ENCODE measurements at places on chromosomes 5 and 9.

DNA sequence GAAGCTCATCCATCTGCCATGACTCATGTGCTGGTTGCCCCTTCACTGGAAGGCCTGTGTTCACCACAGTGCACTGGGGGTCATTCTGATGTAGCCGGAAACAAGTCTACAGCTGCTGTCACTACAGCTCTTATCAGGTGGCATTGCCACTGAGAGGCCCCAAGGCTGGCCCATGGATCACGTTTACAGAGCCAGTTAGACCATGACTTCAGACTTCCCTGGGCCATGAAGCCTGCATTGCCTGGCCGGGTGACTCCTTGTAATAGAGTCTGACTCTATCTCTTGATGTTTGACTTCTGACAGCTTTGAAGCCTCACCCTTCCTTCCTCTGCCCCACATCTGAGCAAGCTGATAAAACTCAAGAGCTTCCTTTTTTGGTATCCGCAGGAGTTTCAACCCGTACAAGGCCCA is 473.5 kb upstream of the DAP start:
- no peak for DNase-seq

GRCh38 chr9:127637322-127637847 is 25.3 kb downstream of the STXBP1 start:
- no peak for DNase-seq

DNA sequence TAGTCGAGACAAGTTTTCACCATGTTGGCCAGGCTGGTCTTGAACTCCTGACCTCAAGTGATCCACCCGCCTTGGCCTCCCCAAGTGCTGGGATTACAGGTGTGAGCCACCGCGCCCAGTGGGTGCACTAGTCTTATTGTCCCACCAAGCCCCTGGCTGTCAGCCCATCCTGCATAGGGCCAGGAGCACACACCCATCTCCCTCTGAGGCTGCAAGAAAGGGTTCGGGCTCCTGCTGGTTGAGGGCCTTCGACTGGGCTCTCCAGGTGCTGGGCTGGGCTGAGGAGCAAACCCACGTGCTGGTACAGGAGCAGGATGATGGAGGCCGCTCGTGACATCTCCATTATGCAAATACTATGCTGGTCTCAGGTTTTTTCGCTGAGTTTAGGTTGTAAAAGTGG is 25.1 kb upstream of the RNF130 start:
- DNase-seq, result no peak

DNA sequence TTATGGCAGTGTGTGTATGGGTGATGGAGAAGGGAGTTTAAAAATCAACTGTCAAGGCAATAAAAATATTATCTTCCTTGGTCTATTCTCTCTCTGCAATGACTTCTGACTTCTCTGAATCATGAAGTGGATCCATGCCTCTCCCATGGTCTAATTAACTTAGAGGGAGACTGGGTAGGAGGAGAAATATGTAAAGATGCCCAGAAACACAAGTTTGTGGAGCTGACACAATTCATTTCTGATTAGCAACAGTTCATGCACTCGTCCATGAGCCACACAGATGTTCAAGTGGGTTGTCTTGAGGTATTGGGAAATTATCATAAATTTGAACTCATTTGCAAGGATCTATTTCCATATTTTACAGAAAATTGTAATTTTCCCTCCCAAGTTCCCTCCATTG is 38.1 kb downstream of the INSYN2B start:
- no peak for DNase-seq

DNA sequence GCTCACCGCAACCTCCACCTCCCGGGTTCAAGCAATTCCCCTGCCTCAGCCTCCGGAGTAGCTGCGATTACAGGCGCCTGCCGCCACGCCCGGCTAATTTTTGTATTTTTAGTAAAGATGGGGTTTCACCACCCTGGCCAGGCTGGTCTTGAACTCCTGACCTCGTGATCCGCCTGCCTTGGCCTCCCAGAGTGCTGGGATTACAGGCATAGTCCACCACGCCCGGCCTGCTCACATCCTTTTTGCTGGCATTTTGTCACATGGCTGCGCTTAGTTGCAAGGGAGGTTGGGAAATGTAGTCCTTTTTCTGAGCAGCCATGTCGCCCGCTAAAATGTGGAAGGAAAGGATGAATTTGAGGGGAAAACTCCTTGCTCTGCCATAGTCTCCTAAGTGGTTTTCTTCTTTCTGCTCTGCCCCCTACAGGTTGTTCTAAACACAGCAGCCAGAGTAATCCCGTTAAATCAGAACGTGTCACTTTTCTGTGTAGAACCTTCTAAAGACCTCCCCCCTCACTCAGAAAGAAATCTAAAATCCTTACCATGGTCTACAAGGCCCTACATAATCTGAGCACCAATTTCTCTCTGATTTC is 57.8 kb upstream of the HSPA9 start:
- DNase-seq, result peak; percentile 95

DNA sequence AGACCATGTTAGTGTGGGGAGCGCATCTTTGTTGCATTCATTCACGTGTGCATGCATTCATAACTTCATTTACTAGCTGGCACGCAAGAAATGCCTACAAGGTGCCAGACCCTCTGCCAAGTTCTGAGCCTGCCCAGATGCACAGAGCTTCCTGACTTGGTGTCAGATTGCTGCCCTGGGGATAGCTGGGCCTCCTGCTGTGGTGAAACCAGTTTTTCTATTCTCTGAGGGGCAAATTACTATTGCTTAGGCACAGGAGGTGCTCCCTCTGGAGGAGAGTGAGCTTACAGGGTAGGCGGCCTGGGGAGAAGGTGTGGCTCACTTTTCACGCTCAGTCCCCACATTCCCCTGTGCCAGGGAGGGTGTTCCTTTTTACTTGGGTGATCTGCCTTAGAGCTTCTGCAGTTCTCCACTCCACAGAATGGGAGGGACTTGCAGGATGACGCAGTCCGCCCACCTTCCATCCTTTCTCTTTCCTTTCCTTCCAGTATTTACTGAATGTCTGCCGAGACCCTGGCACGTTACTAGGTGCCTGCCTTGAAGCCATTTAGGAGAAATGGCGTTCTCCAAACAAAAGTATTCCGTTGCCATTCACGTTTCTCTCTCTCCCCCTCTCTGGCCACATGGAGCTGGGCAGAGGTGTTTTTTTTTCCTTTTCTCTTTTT is 27.9 kb upstream of the CTNNA1 start:
- DNase-seq, result peak; percentile 84

- no peak for DNase-seq
Measured at GRCh38 chr5:97764700-97765099, 581.7 kb upstream of the RIOK2 start.

GRCh38 chr5:81626524-81626923 is 124.4 kb downstream of the SSBP2 start:
- DNase-seq, result no peak

DNA sequence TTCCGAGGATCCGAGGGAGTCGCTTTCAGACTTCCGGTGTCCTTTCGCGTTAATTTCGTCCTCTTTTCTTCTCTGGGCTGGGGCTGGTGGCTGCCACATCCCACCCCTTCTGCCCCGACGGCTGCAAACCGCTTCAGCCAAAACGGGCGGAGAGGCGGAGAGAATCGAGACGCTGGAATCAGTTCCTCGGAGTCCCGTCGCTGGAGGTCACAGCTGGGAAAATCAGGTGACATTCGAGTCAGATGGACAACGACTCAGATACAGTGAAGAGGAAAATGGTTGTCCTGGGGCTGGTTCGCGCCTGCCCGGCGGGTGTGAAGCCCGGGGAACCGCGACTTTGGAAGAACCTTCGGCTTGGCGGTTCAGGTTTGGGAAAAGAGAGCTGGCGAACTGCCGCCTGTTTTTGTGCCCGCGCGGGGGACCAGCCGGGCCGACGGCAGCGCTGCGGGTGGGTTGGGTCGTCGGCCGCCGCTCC is 8.9 kb upstream of the NKX2-5 start:
- DNase-seq, result no peak

All from iPS DF 19.7 (cell line).